ENCODE measurements at places on chromosomes 1 and 21. TPM values are rescaled to one million over a fixed set of nuclear protein-coding genes. Genes with fewer than 3 reads are reported as not detected.

The NMNAT2 gene
- 0.42 TPM for total RNA-seq

The TMEM61 gene
- total RNA-seq, result 0.39 TPM

The C1QA gene
- not detected for total RNA-seq

The LAX1 gene
- total RNA-seq, result not detected

The FAM163A gene
- not detected for total RNA-seq

The HNRNPCL4 gene
- not detected for total RNA-seq

The GUCA2A gene
- total RNA-seq, result not detected

The OPRD1 gene
- total RNA-seq, result 0.08 TPM

The LEFTY1 gene
- 0.50 TPM for total RNA-seq

The FOXO6 gene
- total RNA-seq, result 0.49 TPM

The DIRAS3 gene
- 0.98 TPM for total RNA-seq

The DISP3 gene
- 0.35 TPM for total RNA-seq

The YIPF1 gene
- 15.6 TPM for total RNA-seq

The ENO1 gene
- 2,890 TPM for total RNA-seq

The RNU1-4 gene
- total RNA-seq, result not detected

The OR2W3 gene
- not detected for total RNA-seq

The LORICRIN gene
- not detected for total RNA-seq

The MAEL gene
- total RNA-seq, result not detected

The SHE gene
- total RNA-seq, result 0.07 TPM

The CFH gene
- total RNA-seq, result 4.7 TPM

The TAF13 gene
- 25.5 TPM for total RNA-seq

The FMN2 gene
- total RNA-seq, result 4.4 TPM

The PTBP2 gene
- 5.7 TPM for total RNA-seq

The SLC2A5 gene
- total RNA-seq, result 0.13 TPM

The STYXL2 gene
- not detected for total RNA-seq

The SLC16A4 gene
- total RNA-seq, result 33.4 TPM

The PLEKHN1 gene
- total RNA-seq, result 4.2 TPM

The CCDC185 gene
- not detected for total RNA-seq

The TRIM17 gene
- not detected for total RNA-seq

The FCRLA gene
- not detected for total RNA-seq

The CFHR5 gene
- not detected for total RNA-seq

The CLDN17 gene
- total RNA-seq, result not detected

The PRR9 gene
- total RNA-seq, result not detected

The PITHD1 gene
- 32.3 TPM for total RNA-seq

The GSTM5 gene
- total RNA-seq, result not detected

The SNX7 gene
- total RNA-seq, result 24.6 TPM

The SMG5 gene
- 48.5 TPM for total RNA-seq

The NPL gene
- total RNA-seq, result 1.6 TPM

The SYPL2 gene
- 0.13 TPM for total RNA-seq

The BTBD19 gene
- 3.4 TPM for total RNA-seq

The ITLN2 gene
- 0.14 TPM for total RNA-seq

The OXCT2 gene
- 0.25 TPM for total RNA-seq

The FUBP1 gene
- total RNA-seq, result 104 TPM

The PPT1 gene
- 64.9 TPM for total RNA-seq

All from A549 treated with ZK216348 at 1 μM for 4 hours (cell line).